ENCODE measurements at places on chromosomes 3 and 15.

DNA sequence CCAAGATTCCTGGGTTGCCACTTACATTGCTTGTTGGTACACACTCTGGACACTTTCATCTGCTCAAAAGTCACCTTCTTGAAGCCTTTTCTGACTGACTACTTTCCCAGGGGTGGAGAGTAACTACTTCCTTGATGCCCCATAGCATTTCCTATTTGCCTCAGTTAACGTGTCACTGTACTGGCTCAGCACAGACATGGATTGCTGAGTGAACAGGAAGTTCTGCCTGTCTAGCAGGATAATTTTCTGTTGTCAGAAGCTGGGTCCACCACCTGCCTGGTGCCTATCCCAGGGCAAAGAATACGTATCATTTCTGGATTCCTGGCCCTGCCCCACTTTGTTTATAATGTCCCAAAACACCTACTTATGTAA lies 15.3 kb upstream of the ABHD17C start:
- DNase-seq, result no peak

DNA sequence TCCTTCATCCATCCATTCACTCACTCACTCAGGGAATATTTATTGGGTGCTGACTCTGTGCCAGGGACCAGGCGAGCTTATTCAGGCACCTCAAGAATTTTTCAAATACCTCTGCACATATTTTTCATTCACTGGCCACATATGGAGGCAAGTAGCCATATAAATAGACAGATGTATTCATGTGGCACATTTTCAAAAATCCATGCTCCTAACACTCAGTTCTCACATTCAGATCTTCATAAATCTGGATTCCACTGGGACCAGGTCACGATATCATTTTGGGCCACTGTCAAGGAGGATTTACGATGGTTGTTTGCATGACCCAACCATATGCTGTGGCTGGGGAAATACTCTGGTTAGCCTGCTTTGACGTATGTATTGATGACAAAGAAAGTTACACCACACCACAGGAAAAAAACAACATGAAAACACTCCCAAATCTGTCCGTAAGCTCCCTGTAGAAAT lies 241.8 kb upstream of the LRTM1 start:
- DNase-seq, result no peak

GRCh38 chr15:57554812-57555179 lies 36.9 kb upstream of the MYZAP start:
- no peak for DNase-seq

DNA sequence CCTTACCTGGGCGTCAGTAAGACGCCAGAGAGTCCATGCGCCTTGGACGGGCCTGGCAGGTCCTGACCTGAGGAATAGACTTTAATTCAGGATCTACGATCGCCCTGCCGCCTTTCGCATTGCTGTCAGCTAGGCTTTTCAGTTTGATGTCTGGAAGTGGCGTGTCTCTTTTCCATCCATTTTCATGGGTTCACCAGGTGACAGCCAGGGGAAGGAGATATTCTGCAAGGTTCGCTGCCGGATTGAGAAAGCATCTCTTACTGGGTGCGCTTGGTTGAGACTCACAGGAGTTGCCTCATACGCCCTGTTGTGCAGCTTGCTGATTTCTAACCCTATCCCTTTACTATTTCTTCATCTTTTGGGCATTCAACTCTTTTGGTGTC lies 7.4 kb downstream of the EPHA3 start:
- no peak for DNase-seq

DNA sequence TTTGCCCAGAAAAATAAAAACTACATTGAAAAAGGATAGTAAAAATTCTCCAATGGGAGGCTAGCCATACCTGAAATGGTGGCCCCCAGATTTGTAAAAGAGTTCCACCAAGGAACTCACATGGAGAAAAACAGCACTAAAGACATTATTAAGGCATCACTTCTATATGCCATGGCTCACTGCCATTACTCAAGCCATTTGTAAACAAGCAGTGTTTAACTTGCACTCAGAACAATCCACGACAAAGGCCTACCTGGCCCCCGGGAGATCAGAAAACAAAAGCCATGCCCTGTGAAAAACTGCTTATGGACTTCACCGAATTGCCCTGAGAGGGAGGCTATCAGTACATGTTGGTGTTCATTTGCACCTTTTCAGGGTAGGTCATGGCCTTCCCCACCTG lies 19.6 kb downstream of the CCR8 start:
- no peak for DNase-seq

- no peak for DNase-seq
Measured at GRCh38 chr3:132675408-132675807, 15.3 kb downstream of the UBA5 start.

GRCh38 chr15:43095243-43095642 lies 10.6 kb downstream of the UBR1 start:
- DNase-seq, result no peak

GRCh38 chr3:191166368-191166767 lies 32.7 kb upstream of the OSTN start:
- DNase-seq, result no peak

DNA sequence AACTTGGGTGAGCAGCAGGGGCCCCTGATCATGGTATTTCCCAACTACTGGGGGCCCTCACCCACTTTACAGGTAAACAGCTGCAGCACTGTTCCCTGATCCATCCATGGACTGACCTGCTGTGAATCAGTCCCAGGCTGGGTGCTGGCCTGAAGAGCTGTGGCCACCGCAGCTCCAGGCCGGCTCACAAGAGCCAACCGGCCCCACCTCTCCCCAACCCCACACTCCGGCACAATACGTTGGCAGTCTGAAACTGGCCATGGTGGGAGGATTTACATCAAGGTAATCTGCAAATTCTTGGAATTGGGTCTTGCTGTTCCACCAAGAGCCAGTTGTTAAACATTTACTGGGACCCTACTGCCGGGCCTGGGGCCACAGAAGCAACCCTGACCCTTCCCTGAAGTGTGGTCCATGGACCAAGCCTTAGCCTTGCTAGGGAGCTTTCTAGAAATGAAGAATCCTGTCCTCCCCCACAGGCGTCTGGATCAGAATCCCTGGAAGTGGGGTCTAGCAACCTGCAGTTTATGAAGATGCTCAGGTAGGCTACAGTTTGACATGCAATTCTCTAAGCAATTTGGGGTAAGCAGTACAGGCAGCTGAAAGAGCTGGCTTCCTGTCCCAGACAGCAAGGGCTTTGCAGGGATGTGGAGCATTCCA lies 3.7 kb downstream of the SLC6A20 start:
- no peak for DNase-seq

GRCh38 chr3:111324645-111325044 lies 217.4 kb upstream of the CD96 start:
- no peak for DNase-seq

DNA sequence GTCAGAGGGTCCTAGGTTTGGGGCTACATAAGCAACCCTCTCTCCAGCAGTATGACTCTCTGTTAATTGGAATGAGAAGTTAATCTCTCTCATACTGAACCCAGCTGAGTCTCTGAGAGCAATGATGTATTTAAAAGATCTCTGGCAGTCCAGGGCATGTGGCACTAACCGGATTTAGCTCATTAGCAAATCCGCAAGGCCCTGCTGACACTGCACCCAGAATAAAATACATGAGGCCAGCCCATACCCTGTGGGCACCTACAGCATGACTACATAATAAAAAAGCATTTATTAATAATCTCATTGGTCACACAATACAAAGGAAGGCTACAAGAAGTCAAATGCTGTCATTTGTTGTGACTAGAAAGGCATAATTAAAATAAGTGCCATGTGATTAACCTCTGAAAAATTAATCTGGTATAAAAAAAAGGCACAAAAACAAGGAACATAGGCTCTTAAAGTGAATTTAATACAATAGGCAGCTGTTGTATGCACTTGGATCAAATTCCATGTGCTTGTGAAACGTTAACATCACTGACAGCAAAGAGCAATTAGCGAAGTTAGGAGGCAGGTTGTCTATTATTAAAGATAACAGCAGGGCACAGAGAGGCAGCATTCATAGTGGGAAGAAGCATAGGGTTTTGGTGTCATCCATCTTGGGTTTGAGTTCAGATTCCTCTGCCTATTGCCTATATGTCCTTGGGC lies 381.2 kb downstream of the WDR72 start:
- DNase-seq, result no peak

GRCh38 chr3:11009898-11010297 lies 17.4 kb downstream of the SLC6A1 start:
- DNase-seq, result no peak

Measured in T-cell (primary cell).